Ecto neural progenitor cell (in vitro differentiated cells): ENCODE measurements at places on chromosomes 13 and 19.

- no peak for DNase-seq
Observed at GRCh38 chr13:52776726-52777125, 37.1 kb upstream of the CNMD start.

DNA sequence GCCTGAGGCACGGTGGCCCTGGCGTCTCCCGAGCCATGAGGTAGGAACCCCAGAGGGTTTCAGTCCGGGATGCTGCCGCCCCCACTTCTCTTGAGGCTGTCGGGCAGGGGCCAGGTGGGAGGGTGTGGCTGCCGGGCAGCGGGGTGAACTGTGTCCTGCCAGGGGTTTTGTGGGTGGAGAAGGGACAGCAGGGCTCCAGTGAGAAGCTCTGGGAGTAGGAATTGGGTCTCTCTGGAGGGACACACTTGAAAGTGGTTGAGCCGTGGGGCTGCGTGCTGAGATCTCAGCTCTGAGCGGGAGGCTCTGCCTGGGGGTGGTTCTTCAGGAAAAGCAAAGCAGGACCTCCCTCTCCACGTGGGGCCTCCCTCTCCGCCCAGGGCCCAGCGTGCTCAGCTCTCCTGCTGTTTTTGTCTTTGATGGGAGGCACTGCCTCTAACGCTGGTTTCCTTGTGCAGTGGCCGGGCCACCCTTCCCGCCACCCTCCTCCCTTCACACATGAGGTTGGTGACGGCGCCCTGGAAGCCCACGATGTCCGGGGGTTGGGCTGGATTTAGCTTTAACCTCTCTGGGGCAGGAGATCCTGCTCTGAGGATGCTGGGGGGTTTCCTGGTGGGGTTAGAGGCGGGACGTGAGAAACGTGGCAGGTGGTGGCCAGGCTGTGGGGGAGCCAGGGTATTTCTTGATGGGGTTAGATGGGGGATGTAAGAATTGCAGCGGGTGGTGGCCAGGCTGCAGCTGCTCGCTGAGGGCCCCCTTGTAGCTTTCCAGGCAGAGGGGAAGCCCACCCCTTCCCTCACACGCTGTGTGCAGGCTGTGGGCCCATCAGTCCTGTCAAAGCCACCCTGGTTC is 15.3 kb upstream of the ZNF554 start:
- no peak for DNase-seq

DNA sequence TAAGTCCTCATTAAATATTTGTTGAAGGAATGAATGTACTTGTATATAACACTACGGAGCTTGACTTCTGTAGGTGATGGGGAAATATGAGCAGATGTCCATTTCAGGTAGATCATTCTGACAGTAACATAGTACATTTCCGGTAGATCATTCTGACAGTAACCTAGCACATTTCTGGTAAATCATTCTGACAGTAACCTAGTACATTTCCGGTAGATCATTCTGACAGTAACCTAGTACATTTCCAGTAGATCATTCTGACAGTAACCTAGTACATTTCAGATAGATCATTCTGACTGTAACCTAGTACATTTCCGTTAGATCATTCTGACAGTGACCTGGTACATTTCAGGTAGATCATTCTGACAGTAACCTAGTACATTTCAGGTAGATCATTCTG is 2.5 kb downstream of the PHF11 start:
- no peak for DNase-seq

DNA sequence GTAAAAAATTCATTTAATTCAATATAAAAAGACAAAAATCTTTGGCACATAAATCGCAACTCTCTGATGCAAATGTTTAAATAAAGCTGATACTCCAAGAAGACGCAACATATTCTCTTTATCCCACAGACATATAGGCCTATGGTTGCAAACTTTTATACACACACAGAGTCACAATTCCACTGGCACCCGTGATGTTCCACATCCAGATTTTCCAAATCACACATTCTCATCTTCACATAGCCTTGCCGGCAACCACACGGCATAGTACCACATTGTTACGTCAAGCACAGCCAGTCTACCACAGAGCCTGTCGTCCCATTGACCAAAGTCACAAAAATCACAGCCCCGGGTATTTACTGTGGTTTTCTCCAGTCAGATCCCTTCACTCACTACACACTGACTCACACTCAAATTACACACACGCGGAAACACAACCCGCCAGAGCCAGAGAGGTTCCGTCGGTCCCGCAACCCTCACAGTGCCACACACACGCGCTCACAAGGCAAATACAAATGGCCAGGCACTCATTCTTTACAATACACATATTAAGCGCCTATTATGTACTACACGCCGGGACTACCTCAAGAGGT is 546 bp upstream of the ZNF546 start:
- DNase-seq: no peak

DNA sequence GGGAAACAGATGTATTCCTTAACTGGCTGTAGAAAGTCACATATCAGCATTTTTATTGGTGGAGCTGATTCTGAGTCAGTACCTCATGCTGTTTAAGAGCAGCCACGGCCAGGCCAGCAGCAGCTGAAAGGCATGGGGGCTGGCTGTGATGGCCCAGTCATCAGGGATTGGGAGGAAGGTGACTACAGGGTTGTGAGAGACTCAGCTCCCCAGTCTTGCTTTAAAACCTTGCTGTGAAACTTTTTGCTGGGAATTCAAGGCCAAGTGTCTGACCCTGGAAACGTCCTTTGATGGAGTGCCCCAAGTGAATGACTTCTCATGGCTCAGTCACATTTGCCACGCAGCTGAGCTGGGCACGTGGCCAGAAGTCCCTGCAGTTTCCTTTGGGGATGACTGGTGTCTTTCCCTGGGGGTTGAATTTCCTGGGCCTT is 39.1 kb upstream of the RNF113B start:
- no peak for DNase-seq
